NCI-H82 (cell line): ENCODE measurements at places on chromosomes 4 and X.

GRCh38 chrX:115173181-115173580 is 16.0 kb upstream of the RBMXL3 start:
- DNase-seq, result peak; percentile 81

GRCh38 chrX:143669395-143669794 is 33.5 kb upstream of the SLITRK4 start:
- peak; percentile 26 for DNase-seq

- DNase-seq, result no peak
Measured at GRCh38 chrX:19724409-19724808, 163.0 kb downstream of the SH3KBP1 start.

- no peak for DNase-seq
Measured at GRCh38 chr4:53366301-53366716, 448 bp upstream of the SCFD2 start.

DNA sequence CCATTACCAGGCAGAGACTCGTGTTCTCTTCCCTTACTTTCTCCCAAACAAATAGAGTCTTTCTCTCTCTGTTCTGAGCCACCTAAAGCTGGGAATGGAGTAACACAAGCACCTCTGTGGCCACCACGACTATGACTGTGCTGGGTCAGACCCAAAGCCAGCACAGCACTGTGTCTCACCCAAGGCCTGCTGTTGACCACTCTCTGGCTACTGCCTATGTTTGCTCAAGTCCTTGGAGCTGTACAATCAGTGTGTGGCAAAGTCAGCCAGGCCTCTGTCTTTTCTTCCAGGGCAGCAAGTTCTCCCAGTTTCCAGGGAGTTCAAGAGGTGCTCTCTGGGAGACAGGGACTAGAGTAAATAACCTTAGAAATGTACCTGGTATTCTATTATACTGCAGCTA is 239.4 kb downstream of the FAM47A start:
- no peak for DNase-seq

GRCh38 chrX:141814213-141814857 is 23.8 kb upstream of the MAGEC3 start:
- no peak for DNase-seq

DNA sequence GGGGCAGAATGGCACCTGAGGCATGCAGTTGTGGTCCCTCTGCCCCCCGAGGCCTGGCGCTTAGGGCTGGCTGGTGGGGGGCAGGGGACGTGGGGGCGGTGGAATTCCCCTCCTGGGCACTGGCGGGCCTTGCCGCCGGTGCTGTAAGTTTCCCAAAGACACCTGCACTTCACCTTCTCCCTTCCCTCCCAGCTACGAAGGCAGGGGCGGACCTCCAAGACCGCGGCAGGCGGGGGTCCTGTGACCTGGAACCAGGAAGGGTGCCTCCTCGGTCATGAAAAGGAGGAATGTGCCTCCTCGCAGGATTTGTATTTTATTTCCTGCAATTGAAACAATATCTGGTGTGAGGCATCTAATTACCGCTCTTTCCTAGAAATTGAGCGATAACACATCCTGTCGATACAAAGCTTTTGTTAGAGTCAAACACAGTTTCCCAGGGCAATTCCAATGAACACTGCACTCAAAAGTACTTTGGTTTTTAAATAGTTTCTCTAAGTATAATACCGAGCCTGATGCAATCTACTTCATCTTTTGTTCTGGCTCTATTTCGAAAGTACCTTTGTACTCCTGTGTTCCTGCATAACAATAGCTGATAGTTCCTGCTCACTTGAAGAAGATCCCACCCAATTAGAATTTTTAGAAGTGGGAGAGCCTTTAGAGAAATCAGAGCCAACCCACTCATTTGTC is 12.3 kb upstream of the ADRA2C start:
- no peak for DNase-seq
